A549 (cell line): ENCODE measurements at places on chromosomes 3 and 15. TPM values are rescaled to one million over a fixed set of nuclear protein-coding genes. Genes with fewer than 3 reads are reported as not detected.

DNA sequence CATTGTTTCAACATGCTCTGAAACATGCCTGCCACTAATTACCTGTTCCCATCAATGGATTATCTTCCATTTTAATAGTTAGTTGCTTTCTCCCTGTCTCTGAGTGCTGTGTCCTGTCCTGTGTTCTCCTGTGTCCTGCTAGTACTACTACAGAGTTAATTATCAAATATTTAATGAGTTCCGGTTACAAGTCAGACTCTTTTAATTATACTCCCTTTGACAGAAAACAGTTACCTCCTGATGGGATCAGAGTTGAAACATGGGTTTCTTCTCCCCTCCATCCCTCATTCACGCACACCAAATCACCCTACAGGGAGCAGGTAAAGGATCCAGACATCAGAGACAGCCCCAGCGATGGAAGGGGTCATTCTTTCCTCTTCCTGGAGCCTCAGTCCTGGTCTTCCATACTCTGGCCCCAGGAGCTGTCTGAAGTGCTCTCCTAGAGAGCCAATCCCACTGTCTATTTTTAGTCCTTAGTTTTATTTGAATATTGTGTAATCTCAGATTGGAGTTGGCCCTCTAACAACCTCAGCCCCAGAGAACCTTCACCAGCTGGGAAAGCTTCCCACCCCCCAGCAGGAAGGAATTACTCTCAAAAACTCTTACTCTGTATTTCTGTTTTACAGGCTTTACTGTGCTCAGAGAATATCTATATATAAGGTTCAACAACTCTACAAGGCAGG, 137.0 kb upstream of the C2CD4B start:
- DNase-seq, result no peak

SH3GL3 gene
- polyA plus RNA-seq, result 0.21 to 0.37 TPM (median 0.22 TPM) in 3 replicates

DNA sequence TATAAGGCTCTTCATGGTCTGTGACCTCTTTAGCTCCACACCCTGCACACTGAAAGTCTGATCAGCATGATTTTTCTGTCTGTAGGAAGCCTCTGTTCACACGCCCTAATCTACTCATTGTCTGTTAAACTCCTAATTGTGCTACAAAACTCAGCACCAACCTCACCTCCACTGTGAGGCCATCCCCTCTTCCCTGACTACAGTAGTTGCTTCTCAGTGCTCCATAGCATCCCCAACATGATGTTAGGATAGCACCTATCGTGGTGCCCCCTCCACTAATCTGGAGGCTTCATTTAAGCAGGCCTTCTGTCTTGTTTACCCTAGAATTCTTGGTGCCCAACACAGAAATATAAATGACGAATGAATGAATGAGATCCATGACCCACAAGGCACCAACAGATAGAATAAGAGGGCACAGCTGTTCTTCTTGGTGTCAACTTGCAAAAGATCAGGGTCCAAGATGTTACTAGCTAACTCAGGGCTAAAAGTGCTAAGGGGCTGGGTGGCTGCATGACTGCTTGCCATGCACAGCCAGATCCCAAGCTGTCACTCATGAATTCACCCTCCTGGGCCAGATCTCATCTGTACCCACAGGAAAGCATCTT, 55.2 kb upstream of the HEG1 start:
- no peak for DNase-seq

CPNE4 gene
- 3.5 to 4.2 TPM (median 3.6 TPM) in 3 replicates for polyA plus RNA-seq

DNA sequence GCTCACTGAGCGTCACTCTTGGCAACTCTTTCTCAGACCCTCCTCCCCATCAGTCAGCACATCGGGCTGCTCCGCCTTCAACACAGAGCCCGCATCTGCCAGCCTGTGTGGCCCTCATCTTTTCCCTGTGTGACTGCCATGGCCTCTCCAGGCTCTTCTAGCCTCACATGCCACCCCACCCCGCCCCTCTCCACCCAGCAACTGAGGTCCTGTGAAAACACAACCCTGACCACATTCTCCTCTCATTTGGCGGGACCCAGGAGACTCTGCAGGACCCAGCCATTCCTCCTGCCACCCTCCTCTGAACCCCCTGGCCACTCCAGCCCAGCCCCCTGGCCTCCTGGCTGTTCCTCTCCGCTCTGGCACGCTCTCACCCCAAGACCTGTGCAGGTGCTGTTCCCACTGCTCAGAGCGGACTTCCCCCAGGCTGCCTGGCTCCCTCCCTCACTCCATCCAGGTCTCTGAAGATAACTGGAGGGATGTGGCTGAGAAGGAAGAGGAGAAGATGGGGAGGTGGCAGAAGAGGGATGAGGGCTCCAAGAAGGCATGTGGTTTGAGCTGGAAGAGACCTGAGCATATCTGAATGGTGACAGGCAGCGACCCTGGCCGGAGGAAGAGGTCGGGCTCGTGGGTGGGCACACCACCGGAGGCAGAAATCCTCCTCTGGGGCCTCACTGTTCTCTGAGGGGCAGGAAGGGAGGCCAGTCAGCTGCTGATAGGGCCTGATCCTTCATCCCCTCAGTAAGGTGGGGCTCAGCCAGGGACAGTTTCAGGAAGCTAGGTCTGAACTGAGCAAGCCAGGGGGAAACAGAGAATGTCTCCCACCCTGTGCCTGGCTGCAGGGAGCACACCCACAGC, 111.2 kb upstream of the RPL32 start:
- no peak for DNase-seq
